ENCODE measurements at places on chromosomes 7 and 10.
A peak's percentile ranks its signal among the peaks of the same experiment; 100 is the strongest.

DNA sequence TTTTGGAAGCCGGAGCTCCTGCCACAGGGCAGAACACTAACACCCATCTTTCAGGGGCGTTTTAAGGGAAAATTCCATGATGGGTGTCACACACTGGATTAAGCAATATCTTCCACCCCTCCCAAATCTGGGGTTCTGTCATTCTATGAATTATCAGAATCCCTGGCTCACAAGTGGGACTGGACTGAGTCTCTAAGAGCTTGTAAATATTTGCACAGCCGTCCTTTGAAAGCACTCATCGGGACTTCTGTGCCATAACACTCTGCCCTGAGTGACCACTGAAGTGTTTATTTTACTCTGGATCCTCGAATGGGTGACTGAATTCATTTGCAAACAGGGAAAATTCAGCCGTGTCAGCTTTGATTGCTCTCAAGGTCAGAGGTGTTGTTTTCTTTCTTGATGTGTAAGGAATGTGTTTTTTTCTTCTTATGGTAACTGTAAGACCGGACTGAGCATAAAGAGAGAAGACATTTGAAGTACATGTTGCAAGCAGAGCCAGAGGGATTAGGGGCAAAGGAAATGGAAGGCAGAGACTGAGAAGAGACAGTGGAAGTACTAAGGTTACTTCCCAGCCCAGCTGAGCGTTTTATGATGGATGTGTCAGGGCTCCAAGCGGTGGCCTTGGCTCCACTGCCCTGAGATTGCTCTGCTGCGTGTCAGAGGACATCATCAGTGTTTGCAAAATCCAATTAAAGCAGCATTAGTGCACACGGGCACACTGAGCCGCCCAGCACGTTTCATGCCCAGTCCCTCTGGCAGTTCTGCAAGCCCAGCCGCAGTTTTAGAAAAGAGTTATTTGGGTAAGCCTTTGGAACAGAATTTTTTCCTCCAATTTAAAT, 17.7 kb upstream of the GTPBP4 start:
- no peak for DNase-seq

GRCh38 chr7:100396421-100396982, 23.2 kb downstream of the PILRA start:
- peak; percentile 31 for DNase-seq

DNA sequence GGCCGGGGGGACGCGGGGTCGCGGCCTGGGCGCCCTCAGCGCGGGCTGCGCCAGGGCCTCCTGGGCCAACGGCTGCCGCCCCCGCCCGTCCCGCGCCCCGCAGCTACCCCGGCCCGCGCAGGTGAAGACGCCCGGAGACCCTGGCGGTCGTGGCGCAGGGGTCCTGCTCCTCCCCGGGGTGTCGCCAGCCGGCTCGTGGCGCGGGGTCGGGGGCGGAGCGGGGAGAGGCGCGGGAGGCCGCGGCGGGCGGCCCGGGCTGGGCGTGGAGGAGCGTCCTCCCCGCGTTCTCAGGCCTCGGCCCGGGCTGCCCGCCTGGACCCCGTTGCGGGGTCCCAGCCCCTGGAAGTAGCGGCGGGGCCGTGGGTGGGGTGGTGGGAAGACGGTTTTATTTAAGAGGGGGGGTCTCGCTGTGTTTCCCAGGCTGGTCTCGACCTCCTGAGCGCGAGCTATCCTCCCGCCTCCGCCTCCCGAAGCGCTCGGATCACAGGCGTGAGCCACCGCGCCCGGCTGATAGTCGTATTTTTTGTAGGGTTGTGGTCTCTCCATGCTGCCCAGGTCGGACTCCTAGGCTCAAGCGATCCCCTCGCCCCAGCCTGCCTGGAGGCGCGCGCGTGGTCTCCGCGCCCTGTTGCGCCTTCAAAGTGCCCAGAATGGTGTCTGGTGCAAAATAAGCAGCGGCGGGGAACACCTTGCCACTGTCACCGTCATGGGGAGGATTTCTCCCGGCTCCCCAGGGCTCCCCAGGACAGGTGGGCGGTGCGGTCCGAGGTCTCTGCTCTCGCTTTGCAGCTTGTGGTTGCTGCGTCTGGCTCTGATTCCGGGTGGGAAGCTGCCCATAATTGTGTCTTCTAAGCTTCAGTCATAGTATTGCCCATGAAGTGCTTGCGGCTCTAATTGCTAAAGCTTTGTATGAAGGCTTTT, 15.3 kb upstream of the SUN1 start:
- no peak for DNase-seq

- DNase-seq, result no peak
Measured at GRCh38 chr7:47704936-47705335, 123.0 kb upstream of the TNS3 start.

GRCh38 chr7:109479388-109479787, 909.7 kb downstream of the DNAJB9 start:
- no peak for DNase-seq

DNA sequence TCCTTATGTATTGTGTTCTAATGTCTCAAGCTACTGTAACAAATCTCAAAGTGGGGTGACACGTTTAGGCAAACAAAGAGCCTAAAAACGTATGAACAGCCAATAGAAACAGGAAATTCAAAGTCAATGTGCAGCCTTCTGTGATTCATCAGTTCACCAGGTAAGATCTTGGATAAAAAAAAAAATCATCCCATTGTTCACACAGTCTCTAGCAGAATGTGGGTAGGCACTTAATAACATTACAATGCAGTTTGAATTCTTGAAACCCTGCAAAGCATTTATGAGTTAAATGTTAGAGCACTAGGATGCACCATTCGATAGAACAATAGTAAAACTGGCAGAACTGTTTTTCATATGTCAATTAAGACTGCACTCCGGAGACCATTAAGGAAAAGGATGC, 88.2 kb upstream of the HDAC9 start:
- no peak for DNase-seq

DNA sequence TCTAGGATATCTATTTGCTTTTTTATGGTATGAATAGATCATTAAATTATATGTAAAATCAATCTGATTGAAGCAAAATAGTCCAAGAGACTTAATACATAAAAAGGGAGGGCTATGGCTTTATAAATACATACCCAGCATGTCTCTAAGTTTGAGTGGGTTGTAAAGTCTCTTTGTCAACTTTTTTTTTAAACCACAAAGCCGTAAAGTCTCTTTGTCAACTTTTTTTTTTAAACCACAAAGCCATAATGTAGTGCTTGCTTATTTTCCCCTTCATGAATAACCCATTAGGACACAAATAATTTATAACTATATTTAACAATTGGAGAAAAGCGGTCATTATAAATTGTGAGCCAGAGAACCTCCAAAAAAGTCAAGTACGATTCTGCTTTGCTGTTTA, 5.7 kb downstream of the HECTD2 start:
- DNase-seq, result no peak

Data from stimulated activated CD4-positive, alpha-beta T cell treated with anti-CD3 and anti-CD28 coated beads, Interleukin-1b, Interleukin-23, amount 100 ng/mL, for 4 hours (primary cell).